ENCODE measurements at places on chromosomes 7 and 10. TPM values are rescaled to one million over a fixed set of nuclear protein-coding genes. Genes with fewer than 3 reads are reported as not detected.
A peak's percentile ranks its signal among the peaks of the same experiment; 100 is the strongest.

GRCh38 chr10:95907456-95908253 is at the start of gene CC2D2B:
CC2D2B (plus strand) TSS chr10:95907975; CDS start chr10:95911324, 3,349 bp downstream.
- peak; percentile 72 for DNase-seq

- no peak for DNase-seq
Measured at GRCh38 chr10:14656052-14656730, 118.5 kb downstream of the FAM107B start.

Gene CPA4
- 111 TPM for total RNA-seq

Gene LBX1
- not detected for total RNA-seq

Gene DOCK1
- 45.0 TPM for total RNA-seq

Data from astrocyte (in vitro differentiated cells and primary cell).